ENCODE measurements at places on chromosomes 3 and 15.

DNA sequence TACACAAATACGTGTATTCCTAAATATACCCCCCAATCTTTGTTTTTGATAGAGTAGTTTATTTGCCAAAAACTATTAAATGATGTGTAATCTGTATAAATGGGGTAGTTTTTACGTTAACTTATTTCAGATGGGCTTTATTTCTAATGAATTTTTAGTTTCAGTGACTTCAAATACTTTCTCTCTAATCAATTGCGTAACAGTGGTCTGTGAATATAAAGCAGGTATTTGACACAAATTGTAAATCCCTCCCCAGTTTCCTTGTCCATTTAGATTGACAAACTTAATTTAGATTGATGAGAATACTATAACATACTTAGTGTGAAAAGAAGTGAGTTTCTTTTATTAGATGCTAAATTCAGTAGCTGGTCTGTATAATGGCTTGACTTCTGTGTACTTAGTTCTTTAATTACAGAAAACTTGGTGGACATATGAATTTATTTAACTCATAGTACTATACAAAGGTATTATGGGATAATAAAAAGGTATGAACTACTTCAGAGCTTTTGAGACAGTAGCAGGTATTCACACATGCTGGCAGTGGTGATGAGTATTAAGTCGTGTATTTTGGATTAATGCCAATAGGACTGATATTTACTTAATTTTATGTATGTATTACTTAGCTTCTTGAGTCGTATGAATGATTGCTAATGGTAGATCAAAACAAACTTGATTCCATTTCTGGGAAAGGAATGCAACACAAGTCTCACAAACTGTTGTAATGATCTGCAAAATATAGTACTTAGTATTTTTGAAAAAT is 81.6 kb downstream of the STT3B start:
- no peak for DNase-seq

DNA sequence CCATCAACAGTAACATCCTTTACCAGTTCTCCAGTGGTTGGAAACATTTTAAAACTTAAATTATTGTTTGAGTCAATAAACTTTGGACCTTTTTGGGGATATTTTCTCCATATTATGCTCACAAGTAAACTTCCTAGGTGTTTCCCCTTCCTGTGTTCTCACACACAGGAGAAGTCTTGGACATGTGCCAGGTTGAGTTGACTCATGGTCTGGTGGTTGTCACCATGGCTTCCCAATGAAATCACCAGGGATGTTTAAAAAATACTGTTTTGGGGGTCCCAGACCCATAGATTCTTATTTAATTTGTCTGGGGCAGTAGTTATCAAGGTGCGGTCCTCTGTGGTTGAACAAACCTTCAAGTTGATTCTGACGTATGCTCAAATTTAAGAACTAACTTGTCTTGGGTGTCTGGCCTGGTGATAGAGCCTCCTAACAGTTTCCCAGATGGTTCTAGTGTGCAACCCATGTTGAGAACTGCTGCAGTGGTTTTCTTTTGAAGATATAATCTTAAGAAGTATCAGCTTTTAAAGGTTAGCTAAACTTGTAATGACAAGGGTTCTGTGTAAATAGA is 291.8 kb downstream of the EDEM1 start:
- DNase-seq, result no peak

GRCh38 chr3:45858809-45859543 is 17.1 kb upstream of the LZTFL1 start:
- DNase-seq, result no peak

- no peak for DNase-seq
Observed at GRCh38 chr15:71775856-71776255, 34.5 kb upstream of the NR2E3 start.

DNA sequence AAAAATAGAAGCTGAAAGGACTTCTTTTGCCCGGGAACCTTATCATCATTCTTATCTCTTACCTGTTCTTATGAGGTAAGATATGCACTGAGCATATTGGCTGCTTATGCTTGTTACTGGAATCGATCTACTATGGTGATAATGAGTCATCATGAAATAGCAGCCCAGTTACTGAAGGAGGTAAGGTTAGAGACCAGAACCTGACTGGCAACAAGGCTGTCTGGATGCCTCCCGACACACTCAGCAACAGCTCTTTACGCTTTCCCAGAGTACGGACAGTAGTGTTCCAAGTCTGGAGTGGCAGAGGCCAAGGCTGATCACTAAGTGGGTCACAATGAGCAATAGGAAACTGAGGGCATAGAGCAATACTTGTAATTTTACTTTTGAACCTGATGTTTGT is 314.1 kb downstream of the NLGN1 start:
- DNase-seq, result no peak

DNA sequence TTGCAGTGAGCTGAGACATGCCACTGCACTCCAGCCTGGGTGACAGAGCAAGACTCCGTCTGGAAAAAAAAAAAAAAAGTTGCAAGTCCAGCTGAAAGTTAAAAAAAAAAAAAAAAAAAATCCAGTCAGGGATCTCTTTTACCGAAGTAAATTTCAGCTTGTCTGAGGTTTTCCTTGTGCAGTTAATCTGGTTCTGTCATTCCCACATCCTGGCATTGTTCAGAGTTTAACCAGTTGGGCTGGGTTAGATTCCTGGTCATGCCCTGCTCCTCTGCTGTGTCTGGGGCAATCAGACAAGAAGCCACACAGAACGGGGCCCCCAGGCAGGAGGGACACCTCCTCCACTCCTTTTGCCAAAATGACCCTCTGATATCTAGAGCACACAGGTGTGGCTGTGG is 84.1 kb upstream of the KLHL25 start:
- DNase-seq, result no peak

DNA sequence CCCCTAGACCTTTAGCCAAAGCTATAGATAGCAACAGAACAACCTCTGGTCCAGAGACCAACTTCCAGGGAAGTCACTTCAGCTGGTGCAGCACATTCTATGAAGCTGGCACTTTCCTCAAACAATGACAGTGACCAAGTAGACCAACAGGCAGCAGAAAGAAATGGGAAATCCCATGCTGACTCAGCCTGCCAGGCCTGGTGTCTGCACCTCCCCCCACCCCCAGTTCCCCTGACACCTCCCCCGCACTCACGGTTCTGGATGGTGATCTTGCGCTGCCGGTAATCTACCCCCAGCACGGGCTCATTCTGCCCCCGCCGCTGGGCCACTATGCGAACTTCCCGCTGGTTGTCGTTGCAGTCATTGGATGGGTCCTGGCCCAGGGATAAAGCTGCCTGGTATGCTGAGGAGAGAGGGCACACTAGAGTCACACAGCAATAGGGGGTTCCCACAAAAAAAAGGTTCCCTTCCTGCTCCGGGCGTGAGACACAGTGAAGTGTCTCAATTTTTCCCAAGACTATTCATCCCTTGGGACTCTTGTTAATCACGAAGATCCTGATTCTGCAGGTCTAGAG is 17.0 kb downstream of the ILDR1 start:
- DNase-seq, result no peak

GRCh38 chr3:183349421-183350157 is 78.8 kb downstream of the MCF2L2 start:
- DNase-seq, result no peak

DNA sequence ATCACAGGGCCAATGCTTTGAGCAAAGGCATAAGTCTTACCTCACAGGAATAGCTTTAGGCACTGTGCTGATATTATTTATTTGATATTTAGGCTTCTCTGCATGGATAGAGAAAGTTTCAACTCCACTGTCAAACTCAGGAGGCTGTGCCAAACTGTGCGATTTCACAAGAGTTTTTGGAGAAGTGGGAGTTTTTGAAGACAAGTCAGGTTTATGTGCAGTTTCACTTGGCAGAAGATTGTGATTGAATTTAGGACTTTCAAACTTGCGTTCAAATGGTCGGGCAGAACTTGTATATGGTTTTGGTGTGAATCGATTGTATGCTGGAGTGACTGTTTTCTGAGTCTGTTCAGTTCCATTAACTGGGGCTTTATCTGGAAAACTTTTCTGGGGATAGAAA is 113.7 kb downstream of the TJP1 start:
- DNase-seq, result no peak

- DNase-seq, result no peak
Observed at GRCh38 chr3:452221-452620, 255.7 kb downstream of the CHL1 start.

DNA sequence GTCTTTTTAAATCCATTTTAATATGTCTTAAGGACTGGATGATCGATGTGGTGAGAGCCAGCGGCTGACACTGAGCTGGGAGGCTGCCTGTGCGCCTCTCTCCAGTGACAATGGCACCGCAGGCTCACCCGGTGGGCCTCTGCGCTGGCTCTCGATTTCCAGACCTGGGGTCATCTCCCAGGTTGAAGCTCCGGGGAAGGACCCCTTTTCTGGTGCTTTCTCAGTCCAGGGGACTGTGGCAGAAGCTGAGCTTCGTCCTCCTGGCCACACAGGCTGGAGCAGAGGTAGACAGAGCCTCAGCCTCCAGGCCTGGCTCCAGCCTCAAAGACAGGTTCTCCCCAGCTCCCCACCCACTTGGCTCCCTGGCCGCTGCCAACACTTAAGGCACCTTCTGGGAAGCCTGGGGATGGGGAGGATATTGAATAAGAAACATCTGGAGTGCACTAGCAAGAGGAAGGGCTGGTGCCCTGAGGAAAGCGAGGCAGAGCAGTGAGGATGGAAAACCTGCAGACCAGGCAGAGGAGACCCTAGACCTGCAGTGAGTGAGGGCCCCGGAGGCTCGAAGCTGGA is 154.2 kb upstream of the SMAD3 start:
- DNase-seq, result no peak

DNA sequence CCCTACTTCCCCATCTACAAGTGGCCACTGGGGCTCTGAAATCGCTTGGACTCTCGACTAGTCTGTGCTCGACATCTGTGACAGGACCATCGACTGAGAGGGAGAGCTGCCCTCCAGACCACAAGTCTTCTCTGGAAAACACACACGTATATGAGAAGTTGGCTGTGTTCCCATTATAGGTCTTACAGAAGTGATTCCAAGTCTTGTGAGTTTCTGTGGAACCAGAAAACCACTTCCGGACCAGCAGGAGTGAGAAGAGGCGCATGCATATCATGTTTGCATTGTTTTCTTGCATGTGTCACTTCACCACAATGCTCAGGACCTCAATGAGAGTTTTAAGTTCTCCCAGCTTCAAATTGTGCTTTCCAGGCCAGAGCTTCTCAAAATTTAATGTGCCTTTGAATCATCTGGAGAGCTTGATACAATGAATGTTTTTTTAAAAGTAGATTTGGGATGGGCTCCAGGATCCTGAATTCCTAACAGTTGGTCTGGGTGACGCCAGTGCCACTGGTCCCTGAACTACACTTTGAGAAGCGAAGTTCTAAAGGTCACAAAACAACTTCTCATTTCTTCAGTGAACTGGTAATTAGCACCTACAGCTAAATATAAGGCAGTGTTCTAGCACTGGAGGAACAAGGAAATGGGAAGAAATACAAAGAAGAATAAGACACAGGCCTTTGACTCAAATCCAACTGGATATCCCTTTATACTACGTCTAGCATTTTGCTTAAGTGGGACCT is 15.7 kb downstream of the LIPC start:
- no peak for DNase-seq

- no peak for DNase-seq
Observed at GRCh38 chr15:34759347-34759746, 4.5 kb upstream of the GJD2 start.

GRCh38 chr3:110165370-110165743 is 828.0 kb upstream of the DPPA4 start:
- no peak for DNase-seq

DNA sequence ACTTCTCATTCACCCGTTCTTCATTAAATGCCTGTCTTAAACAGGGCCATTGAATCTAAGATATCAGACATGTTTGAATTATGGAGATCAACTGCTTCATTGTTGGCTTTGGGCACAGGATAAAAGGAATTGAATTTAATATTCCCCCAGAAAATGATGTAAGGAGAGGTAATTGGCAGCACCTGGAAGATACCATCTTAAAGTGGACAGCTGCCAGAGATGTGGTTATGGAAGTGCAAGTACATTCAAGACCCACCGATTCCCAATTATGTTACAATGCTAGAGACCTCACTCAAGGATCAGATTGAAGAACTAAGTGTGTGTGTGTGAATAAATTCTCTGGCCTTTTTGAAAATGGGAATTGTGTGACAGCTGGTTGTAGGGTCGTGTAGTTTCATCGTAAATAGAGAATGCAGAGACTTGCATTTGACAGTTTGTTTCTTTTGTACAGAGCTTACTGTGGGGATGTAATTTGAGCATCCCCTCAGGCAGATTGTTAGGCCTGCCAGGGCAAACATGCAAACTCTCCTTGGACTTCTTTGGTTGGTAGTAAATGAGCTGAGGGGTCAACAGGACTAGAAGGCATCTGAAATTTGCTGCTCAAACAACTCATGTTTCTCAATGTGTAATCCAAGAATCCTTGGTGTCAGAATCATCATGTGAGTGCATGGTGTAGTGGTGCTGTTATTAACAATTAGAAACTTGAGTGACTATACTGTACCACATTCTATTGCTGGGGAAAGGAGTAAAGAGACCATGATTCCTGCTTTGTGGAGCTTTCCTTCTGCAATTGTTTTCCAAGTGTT is 359.2 kb upstream of the THRB start:
- DNase-seq, result no peak

DNA sequence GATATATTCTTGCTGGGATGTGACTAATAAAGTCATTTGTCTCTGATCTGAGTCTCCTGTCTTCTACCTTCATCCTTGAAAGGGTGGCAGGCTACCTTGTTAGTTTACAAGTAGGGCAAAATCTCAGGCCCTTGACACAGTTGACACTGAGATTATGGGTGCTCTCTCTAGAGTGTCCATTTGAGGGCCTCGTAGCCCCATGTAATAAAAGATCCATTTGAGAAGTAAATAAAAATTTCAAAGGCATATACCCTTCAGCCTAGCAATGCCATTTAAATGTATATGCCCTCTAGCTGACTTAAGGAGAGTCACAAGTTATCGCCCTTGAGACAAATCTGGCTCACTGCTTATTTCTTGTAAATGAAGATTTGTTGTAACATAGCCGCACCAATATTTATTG is 98.6 kb downstream of the TCF12 start:
- no peak for DNase-seq

- no peak for DNase-seq
Observed at GRCh38 chr15:79113831-79114230, 23.3 kb upstream of the RASGRF1 start.

- DNase-seq, result no peak
Observed at GRCh38 chr15:74808078-74808839, 4.4 kb upstream of the LMAN1L start.

DNA sequence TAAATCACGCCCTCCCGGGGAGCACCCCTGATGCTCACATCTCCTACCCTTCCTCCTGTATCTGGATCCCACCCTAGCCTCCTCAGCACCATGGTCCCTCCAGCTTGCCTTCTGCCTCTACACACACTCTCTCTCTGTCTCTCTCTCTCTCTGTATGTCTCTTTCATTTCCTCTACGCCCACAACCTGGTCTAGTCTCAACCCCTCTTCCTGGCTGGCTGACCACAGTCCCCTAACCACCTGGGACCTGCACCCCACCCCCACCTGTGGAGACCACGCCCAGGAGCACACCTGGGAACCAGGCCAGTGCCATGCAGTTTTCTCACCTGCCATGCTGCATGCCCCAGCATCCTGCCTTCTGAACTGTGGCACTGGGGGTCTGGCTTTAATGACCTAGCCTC is 4.0 kb upstream of the CFAP100 start:
- DNase-seq, result no peak

GRCh38 chr3:171950373-171950772 is 89.0 kb upstream of the FNDC3B start:
- no peak for DNase-seq

All from activated T-helper 1 cell treated with Interleukin-2 at 50 U/mL for 16 hours (primary cell).